Keratinocyte (primary cell): ENCODE measurements at places on chromosomes 1 and 21.

DNA sequence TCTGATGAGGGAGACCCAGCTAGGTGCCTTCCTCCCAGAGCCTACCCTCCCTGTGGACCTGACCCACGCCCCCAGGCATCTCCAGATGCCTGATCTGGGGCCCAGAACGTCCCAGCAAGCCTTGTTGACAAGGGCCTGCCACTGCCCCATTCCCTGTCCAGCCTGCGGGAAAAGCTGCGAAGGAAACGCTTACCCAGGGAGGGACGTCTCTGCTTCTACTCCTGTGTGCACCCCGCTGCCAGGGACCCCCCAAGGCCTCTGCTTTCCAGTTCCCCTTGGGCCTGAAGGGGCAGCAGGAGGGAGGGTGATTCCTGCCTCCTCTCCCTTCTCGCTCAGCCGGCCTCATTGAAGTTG is 11.6 kb upstream of the CLSTN1 start:
- DNase-seq = no peak

DNA sequence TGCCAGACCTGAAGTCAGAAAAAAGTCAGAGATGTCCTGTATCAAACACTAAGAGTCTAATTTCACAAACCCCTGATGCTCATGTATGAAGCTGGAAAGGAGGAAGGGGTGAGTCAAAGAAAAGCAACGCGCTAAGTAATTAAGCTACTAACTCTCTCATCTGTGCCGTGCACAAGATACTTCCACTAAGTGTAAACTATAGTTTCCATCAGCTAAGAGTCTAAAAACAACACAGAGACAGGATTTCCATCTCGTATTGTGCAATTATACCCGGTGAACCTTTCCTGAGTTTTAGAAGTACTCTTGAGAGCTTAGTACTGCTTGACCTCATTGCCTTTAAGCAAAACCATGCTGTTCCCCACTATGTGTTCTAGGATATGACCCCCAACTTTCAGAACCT is 19.0 kb downstream of the DNALI1 start:
- DNase-seq = no peak

DNA sequence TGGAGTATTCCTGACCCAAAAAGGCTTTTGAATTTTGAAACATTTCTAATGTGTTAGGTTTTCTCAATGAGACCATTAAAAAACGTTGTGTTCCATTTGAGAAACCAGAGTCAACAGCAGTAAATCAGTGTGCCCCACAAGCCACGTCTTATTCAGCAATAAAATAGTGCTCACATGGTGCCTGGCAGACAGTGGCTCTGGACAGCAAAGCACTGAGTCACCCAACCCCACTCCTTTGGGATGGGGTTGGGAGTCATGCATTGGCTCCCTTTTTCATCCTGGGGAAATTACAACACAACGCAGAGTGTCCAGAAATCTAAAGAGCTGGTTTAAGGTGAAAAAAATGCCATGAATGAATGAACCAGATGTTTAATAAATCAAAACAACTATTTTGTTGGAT is 46.5 kb downstream of the KCNJ15 start:
- no peak for DNase-seq

- no peak for DNase-seq
Measured at GRCh38 chr1:22654692-22655091, 1.7 kb downstream of the C1QB start.

DNA sequence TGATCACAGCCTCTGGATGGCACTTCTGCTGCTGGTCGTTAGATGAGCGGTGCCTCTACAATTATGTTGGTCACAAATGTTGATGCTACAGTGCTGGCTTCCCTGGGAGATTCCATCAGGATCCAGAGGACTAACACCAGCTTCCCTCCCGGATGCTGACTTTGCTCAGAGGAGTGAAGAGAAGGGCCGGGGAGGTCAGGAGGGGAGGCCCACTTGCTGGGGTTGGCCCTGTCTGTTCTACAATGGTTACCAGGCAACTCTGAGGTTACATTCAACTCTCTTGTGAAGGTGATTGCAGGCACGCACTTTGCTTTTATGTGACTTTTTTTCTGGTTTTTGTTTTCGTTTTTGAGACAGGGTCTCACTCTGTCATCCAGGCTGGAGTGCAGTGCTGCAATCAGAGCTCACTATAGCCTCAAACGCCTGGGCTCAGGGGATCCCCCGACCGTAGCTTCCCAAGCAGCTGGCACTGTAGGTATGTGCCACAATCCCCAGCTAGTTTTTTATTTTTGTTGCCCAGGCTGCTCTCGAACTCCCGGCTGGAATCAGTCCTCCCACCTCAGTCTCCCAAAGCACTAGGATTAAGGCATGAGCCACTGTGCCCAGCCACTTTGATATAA is 112.5 kb downstream of the ADSS2 start:
- DNase-seq = no peak

GRCh38 chr1:2388004-2388913 is 3.1 kb downstream of the MORN1 start:
- no peak for DNase-seq

- no peak for DNase-seq
Measured at GRCh38 chr1:56715156-56715555, 70.0 kb downstream of the PRKAA2 start.

DNA sequence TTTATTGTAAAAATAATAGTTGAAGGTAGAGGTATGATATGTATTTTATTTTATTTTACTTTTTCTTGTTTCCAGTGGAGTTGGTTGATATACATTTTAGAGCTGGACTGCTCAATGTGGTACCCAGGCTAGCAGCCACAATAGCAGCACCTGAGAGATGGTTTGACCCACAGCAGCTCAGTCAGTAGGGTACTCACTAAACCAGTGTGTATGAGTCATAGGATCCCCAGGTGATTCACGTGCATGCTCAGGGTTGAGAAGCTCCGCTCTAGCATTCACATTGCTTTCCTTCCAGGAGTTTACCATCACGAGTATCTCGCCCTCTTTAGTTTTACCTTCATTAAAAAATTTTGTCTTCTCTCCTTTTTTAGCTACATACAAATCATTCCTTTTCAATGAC is 96.0 kb upstream of the PAXBP1 start:
- DNase-seq = no peak

- DNase-seq = no peak
Measured at GRCh38 chr21:36122977-36123376, 11.9 kb upstream of the CBR3 start.
